Renal cortex interstitium (tissue), 15 donors: ENCODE measurements at places on chromosomes 12 and 14.

GRCh38 chr14:91521061-91521640 is 11.0 kb upstream of the PPP4R3A start:
- no peak for DNase-seq

GRCh38 chr14:81837304-81837703 is 303.7 kb upstream of the SEL1L start:
- DNase-seq, result no peak

DNA sequence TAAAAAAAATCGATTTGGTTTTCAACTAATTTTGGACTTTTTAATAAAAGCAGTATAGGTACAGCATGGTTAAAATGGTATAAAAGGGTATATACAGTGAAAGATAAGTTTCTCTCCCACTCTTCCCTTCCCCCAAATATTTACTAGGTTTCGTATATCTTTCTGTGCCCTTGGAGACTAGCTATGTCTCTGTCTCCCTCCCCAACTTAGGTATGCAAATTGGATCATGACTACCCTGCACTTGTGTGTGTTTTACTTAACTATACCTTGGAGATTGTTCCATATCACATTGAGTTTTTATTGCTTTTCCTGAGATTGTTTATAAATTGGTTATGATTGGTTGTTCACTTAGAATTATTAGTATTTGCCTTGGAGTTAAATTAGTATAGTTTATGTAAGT is 19.4 kb downstream of the AEBP2 start:
- no peak for DNase-seq

- DNase-seq, result no peak
These were observed 87.7 kb upstream of the PWP1 start for GRCh38 chr12:107597695-107598410.

- no peak for DNase-seq
These were observed 37.6 kb upstream of the C14orf180 start for GRCh38 chr14:104541905-104542465.

GRCh38 chr14:54928216-54928615 is 25.6 kb upstream of the GCH1 start:
- no peak for DNase-seq

- DNase-seq, result no peak
These were observed 82.2 kb downstream of the ATXN7L3B start for GRCh38 chr12:74619884-74620283.

DNA sequence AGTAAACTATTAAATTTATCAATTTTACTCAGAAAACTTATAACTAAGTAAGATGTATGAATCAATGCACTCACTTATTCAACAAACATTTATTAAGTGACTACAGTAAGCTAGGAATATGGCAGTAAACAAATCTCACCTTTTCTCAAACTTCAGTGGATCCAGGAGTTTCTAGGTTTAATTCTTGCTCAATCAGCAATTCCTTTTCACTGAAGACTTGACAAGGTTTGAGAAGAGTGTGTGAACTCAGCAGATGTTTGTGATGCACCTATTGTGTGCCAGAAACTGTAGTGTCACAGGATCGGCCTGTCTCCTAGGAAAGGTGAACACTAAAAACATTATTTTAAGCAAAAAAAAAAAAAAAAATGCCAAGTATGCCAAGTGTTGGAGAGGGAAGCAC is 167.8 kb downstream of the ALG10 start:
- DNase-seq, result no peak

DNA sequence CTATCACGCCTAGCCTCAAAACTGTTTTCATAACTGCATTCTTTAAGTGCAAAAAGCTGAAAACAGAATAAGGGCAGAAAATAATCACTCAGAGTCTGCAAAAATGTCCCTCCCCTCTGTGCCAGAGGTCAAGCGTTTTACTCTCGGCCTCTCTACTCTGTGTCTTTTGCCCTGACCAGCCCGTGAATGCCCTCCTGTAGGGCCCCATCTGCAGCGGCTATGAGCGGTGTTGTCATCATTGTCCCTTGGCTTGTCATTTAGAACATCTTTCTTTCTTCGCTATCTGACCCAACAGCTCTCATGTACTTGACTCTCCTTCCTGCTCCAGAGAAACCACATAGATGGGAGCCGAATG is 21.7 kb downstream of the ELK3 start:
- DNase-seq, result no peak

- DNase-seq, result no peak
These were observed 8.2 kb downstream of the ALDH1L2 start for GRCh38 chr12:105076098-105076497.

GRCh38 chr14:22509751-22510300 is 79.2 kb downstream of the DAD1 start:
- DNase-seq, result no peak

GRCh38 chr12:89544681-89545184 is 18.9 kb upstream of the POC1B start:
- DNase-seq, result no peak

DNA sequence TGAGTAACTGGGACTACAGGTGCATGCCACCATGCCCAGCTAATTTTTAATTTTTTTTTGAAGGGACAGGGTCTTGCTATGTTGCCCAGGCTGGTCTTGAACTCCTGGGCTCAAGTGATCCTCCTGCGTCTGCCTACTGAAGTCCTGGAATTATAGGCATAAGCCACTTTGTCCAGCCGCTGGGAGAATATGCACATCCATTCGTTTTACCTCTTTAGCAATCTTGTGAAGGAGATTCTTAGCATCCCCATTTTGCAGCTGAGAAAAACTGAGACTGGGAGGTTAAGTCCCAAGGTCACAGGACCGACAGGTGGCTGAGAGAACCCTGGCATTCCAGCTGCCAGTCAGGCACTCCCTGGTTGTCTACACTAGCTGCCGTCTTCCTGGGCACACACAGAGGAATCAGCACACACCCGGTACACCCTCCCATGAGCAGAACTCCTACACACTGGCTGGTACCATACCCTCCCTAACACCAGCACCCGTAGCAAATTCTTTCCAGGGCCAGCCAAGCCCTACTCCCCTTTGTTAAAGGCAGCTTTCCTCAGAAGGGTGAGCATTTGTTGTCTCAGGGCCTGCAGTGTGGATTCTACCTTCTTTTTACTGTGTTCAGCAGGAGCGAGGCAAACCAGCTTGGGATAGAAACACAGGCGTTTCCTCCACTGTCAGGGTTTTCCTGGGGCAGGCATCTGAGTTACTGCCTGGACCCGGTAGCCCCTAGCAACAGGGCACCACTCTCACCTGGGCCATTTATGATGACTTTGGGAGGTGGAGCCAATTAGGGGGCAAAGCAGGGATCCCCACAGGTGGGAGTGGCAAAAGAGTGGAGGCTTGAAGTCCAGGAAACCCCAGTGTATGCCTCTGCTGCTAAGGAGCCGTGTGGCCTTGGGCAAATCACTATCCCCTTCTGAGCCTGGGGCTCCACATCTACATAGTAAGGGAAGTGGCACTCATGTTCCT is 70.2 kb downstream of the IRF2BPL start:
- DNase-seq, result no peak

GRCh38 chr12:57431654-57432188 is 878 bp upstream of the R3HDM2 start:
- no peak for DNase-seq

- no peak for DNase-seq
These were observed 333.8 kb downstream of the TRHDE start for GRCh38 chr12:72605975-72606374.

DNA sequence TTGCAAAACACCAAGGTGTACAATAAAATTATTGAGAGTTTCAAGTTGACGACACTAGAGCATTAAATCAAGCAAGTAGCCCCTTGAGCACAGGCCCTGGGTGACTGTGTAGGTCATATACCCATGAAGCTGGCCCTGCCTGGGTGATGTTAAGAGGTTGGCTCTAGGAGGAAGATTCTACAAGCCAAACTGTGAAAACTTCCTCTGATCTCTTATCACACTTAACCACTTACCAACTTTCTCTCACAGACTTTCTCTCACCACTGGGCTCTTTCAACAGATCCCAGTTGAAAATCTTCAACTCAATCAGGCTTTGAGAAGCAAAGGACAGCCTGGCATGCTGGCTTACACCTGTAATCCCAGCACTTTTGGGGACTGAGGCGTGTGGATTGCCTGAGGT is 186.9 kb upstream of the BTG1 start:
- DNase-seq, result no peak

- no peak for DNase-seq
These were observed 10.1 kb upstream of the CEBPE start for GRCh38 chr14:23128969-23129758.

GRCh38 chr12:132491761-132492378 is 1.9 kb downstream of the FBRSL1 start:
- no peak for DNase-seq

DNA sequence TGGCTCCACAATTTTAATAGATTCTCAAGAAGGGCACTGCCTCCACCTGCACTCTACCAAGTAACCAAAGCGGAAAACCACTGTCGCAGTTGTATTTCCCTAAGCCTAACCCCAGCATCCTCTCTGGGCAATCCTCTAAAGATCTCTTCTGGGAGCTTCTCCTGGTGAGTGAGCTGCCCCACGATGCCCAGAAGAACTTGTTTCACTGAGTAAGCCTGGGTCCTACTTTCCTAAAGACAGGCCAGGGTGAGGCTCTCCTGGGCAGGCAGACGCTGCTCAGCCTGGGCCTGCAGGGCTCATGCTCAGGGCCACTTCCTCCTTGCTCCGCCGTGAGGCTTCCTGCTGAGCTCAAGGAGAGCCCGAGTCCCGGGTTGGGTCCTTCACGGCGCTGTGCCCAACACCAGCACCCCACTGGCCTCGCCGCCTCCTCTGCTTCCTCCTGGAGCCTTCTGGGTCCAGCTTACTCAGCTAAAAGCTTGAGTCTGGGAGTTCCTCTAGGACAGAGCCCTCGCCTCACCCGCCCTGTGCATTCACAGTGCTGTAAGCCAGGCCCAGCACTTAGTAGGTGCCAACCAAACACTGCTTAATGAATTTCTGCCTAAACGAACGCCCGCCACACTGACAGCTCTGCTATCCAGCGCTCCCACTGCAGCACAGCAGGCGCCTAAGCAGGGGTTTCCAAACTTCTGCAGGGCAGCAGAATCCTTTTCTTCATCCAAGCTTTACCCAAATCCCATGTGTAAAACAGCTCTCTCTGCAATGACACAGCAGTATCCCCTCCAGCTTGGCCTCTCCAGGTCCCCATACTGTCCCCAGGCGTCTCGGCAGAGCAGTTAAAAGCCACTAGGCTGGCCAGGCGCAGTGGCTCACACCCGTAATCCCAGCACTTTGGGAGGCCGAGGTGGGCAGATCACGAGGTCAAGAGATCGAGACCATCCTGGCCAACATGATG is 5.7 kb downstream of the RAB35 start:
- DNase-seq, result no peak

GRCh38 chr12:12901158-12901791 is 9.9 kb downstream of the GPRC5A start:
- no peak for DNase-seq

GRCh38 chr12:3490895-3491144 is 183 bp upstream of the PRMT8 start:
- no peak for DNase-seq

DNA sequence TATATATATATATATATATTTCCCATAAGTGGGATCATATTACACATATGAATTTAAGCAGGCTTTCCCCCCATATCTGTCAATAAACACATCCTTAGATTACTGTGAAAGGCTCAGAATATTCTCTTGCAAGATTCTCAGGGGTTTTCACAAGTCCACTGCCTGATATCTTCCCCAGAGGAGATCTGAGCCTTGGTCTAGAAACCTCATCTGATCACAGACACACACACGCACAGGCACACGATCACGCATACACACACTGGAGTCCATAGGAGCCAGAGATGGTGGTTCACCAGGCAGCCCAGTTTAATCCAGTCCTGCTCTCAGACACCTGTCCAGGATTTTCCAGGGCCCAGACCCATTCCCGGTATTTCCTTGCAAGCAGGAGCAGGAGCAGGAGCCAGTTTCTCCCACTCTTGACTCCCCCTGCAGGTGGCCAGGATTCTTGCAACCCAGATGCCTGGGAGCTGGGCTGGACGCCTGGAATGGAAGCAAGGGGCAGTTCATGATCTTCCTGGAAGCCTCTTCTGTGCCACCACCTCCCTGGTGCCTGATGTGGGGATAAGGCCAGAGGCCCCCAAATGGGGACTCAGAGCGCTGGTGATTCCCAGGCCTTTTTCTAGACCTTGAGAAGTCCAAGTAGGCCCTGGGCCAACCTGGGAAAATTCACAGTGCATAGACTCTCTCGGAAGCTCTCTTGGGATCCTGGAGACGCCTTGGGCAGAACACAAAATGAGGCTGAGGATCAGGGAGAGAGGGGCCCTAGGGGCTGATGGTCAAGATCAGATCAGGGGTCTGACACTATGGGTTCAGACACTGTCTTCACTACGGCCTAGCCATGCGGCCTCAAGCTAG is 16.5 kb upstream of the KRT78 start:
- peak; percentile 57 for DNase-seq

DNA sequence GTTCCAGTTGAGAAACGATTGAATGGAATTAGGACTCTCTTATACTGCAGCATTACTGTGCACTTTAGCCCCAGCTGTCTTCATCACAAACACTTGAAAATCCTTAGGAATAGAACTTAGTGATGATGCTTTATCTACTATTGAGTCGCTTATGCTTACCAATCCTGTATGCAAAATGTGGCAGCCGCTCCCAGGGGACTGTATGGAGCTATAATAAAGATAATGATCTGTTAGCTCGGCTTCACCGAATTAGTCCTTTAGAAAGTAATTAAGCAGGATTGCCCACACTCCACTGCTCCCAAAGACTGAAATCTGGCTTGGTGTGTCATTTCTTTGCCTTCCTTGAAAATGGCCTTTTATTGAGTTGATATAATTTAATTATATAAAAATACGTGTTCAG is 10.6 kb downstream of the EML1 start:
- no peak for DNase-seq

- DNase-seq, result no peak
These were observed 51.9 kb downstream of the TESPA1 start for GRCh38 chr12:54932691-54933090.

GRCh38 chr14:34368971-34369647 is 92.9 kb downstream of the SPTSSA start:
- DNase-seq, result no peak

DNA sequence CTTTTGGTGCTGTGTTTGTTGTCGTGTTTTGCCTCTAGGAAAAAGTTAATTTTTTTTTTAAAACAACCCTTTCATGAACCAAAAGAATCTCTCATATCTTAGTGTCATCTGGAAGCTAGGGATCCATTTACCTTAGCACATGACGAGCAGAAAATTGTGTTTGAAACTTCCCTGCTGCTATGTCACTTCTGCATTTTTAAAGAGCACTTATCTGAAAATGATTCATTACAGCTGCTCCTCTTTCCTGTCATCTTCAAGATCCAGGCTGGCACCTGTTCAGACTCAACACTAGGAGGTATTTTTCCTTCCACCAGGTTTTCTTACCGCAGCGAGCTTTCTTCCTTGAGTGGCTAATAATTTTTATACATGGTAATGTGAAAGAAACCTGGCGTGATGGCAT is 67.0 kb downstream of the EML1 start:
- DNase-seq, result no peak

DNA sequence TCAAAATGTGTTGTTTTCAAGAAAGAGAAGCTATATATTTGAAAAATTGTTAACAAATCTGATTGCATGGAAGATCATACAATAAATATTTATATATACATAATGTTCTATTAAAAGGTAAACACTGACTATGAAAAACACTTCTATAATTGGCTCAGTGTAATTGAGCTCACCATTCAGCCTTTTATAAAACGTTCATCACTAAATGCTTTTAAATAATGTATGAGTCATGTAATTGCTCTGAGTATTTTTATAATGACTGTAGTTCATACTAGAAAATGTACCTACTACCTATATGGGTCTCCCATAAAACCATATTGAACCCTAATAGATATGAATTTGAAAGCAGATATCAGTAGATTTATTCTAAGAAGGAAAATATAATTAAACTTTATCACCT is 240.4 kb upstream of the MGAT4C start:
- DNase-seq, result no peak

- no peak for DNase-seq
These were observed 364.1 kb downstream of the EGLN3 start for GRCh38 chr14:33586806-33587205.
